MCF 10A (cell line): ENCODE measurements at places on chromosomes 13 and 19. TPM values are rescaled to one million over a fixed set of nuclear protein-coding genes. Genes with fewer than 3 reads are reported as not detected.

DNA sequence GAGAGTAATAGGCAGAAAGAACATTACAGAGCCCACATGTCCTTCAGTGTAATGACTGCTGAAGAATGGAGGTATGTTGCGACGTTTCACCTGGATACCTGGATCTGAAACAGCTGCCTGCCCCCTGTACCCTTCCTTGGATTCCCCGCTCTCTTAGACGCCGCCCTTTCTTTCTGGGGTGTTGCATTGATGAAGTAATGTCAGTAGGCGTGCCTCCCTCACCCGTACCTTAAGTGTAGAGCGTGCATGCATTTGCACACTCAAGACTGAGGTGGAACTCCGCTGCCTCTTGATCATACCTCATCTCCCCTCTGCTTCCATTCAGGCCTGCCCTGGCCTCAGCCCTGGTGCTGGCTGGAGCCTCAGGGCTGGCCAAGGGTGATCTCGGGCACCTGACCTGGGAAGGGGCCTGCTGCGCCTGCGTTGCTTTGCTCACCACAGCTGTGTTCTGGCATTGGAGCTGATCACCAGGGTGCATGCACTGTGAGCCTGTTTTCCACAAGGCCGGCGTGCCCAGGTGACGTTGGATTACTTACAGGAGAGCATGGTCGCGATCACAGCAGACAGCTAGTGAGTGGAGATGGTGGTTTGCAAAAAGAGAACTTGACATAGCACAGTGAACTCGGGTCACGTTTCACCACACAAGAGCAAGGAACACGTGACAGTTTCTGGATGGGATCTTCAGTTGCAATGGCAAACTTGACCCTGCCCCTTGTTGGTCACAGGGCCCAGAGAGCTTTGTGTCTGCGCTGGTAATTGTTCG, 99.0 kb downstream of the ARHGEF7 start:
- no peak for DNase-seq

- DNase-seq, result no peak
Measured at GRCh38 chr13:52949044-52949443, 79.6 kb upstream of the OLFM4 start.

IL27RA gene
- 1.7 and 2.7 TPM in 2 replicates for total RNA-seq

NLRP5 gene
- total RNA-seq, result not detected in 2 replicates

ATP8A2 gene
- 0.26 and 0.34 TPM in 2 replicates for total RNA-seq

RPL28 gene
- 2,816 and 2,868 TPM in 2 replicates for total RNA-seq

GRCh38 chr13:40518481-40518882, 148.0 kb downstream of the FOXO1 start:
- peak; percentile 27 for DNase-seq

DNA sequence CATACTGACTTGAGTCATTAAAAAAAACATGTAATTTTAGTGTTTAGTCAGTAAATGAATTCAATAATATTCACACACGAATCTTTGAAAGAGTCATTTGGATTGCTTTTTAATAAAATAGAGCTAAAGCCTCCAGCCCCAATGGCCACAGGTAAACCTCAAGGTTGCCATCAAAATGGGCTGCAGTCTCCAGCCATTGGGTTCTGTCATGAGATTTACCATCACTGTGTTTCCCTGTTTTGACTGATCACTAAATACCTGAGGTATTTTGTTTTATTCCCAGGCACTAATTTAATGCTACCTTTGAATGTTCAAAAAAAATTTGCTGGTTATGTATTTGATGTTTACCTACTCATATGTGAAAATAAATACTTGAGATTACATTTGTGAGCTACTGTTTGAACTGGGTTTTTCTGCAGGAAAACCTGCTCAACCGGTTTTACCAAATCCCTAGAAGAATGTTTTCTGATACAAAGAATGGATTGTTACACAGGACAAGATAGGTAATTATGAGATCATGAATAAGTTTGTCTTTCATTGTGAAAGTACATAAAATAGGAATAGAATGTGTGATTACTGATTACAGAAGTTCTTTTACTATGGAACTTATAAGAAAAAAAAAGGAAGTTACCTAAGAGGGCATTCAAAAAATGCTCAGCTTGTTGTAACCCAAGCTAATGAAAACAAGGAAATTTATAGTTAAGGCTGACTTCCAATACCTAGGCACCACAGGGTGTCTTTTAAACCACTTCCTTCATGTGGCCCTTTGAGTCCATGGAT, 391.3 kb downstream of the EFNB2 start:
- no peak for DNase-seq

GRCh38 chr13:52405767-52406494, at the start of gene THSD1:
TSS of gene THSD1 (minus strand) at chr13:52406172. CDS start at chr13:52402600, 3,572 bp downstream.
- peak; percentile 44 for DNase-seq

FKBP8 gene
- total RNA-seq, result 142 and 154 TPM in 2 replicates

DNA sequence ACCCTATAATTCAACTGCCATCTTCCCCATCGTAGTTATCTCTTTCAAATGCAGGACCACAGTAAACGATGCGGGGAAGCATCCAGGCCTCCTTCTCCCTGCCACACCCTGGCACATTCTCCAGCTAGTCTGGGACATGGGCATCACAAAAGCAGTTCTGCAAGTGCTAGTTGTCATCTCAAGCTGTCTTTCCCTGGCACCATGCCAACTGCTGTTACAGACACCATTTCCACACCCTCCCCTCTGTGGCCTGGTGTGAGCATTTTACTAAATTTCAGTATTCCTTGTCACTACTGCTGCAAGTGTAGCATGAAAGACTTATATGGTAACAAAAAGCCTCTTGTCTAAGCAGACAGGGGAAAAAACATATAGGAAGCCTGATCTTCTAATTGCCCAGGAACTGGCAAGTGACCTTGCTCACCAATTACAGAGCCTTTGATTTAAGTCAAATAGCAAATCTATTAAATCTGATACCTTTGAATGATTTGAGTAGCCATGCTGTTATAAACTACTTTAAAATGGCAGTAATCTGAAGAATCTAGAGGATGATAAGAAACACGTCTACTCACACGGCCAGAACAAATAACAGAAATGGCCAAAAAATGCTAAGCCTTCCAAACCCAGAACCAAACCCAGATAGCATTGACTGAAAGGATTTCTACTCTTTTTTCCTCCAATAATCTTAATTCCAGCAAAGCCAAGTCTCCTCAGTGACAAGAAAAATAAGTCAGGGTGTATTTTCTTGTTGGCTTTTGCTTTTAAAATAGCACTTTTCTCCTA, 179.0 kb downstream of the NUFIP1 start:
- DNase-seq, result peak; percentile 30

DNA sequence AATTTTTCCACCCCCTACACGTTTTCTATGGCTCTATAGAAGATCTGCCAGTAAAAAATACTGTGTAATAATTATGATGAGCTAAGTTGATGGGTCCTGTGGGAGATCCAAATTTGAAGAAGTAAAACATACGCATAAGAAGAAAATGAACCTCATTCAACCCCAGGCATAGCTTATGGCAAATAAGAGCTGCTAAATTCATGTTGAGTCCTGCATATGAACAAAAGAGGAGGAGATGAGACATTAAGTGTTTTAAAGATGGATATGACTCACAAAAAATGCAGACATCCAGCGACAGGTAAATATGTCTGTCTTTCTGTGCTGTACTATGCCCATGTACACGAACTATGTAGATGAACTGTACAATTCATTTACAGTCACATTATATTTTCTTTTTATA, 101.9 kb downstream of the LIG4 start:
- peak; percentile 1 for DNase-seq

- DNase-seq, result no peak
Measured at GRCh38 chr13:50128428-50128931, 113.2 kb downstream of the KCNRG start.

DNA sequence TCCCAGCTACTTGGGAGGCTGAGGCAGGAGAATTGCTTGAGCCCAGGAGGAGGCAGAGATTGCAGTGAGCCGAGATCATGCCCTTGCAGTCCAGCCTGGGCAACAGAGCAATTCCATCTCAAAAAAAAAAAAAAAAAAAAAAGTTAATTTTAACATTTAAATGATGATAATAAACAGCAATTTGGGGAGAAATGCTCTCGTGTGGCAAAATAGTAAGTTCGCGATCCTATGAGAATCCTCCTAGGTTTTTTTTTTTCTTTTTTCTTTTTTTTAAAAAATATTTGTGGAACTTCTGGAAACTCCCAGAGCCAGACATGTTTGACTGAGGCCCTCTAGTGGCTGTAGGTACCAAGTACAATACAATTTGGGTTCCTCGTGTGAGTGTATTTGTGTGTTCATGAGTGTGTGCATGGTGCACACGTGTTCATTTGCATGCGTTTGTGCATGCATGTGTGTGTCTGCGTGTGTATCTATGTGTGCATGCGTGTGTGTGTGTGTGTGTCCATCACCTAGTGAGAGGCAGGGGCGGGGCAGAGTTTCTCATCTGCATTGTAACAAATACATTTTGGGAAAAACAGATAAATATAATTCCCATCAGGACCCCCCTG, 31.2 kb downstream of the TMPRSS9 start:
- peak; percentile 76 for DNase-seq

GRCh38 chr19:43594710-43595604, 977 bp downstream of the IRGQ start:
- peak; percentile 57 for DNase-seq

- peak; percentile 26 for DNase-seq
Measured at GRCh38 chr13:26656919-26657318, 99.4 kb downstream of the WASF3 start.

DNA sequence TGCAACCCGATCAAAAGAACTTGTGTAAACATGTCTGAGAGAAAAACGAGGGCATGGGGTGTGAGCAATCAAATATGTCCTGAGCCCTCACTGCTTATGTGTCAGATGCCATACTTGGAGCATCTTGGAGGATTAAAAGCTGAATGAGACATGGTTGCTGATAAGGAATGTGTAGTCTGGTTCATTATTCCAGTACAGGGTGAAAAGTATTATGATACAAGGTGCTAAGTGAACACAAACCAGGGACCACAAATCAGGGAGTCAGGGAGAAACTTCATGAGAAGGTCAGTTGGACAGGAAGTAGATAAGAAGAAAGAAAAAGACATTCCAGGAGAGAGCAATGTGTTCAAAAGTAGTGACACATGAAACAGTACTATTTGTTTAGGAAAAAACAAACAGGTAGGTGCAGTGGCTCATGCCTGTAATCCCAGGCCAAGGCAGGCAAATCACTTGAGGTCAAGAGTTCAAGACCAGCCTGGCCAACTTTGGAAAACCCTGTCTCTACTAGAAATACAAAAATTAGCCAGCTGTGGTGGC, 2.0 kb upstream of the RCBTB1 start:
- DNase-seq, result peak; percentile 43

GRCh38 chr13:113297370-113298042, 467 bp downstream of the LAMP1 start:
- DNase-seq, result peak; percentile 9

- DNase-seq, result no peak
Measured at GRCh38 chr19:40762754-40763470, 11.9 kb downstream of the SNRPA start.

GRCh38 chr19:4010808-4011110, 3.2 kb downstream of the PIAS4 start:
- no peak for DNase-seq

NR2C2AP gene
- total RNA-seq, result 13.4 and 20.6 TPM in 2 replicates

DNA sequence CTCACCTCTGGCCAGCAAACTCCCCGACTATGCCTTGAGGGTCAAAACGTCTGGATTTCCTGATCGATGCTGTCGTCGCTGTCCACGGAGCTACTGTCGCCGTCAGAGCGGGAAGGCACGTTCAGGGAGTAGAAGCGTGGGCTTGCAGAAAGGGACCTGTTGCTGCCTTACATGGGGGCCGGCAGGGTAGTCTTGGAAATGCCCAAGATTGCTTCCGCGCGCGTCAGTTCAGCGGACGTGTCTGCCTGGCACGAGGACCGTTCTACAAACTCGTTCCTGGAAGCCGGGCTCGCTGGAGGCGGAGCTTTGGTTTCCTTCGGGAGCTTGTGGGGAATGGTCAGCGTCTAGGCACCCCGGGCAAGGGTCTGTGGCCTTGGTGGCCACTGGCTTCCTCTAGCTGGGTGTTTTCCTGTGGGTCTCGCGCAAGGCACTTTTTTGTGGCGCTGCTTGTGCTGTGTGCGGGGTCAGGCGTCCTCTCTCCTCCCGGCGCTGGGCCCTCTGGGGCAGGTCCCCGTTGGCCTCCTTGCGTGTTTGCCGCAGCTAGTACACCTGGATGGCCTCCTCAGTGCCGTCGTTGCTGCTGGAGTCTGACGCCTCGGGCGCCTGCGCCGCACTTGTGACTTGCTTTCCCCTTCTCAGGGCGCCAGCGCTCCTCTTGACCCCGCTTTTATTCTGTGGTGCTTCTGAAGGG, 15.4 kb downstream of the RB1 start:
- DNase-seq, result no peak

DNA sequence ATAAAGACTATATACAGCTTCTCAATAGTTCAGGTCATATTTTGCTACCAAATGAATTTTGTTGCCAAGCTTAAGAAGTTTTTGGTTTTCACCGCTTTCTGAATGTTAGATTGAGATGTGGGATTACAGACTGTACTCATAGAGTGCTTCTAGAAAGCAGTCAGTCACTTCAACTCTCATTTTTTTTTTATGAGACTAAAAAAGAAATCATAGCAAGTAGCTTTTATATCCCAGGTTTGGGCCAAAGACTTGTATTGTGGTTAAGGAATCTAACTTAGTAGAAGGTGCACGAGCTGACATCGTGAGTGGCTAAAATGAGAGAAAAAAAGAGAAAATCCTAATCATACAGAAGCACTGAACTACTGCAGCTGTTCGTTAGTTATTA, 2.2 kb upstream of the USPL1 start:
- no peak for DNase-seq

CSNK1G2 gene
- total RNA-seq, result 48.5 and 54.4 TPM in 2 replicates

GRCh38 chr13:50993934-50994333, 84.3 kb downstream of the RNASEH2B start:
- DNase-seq, result no peak

DNA sequence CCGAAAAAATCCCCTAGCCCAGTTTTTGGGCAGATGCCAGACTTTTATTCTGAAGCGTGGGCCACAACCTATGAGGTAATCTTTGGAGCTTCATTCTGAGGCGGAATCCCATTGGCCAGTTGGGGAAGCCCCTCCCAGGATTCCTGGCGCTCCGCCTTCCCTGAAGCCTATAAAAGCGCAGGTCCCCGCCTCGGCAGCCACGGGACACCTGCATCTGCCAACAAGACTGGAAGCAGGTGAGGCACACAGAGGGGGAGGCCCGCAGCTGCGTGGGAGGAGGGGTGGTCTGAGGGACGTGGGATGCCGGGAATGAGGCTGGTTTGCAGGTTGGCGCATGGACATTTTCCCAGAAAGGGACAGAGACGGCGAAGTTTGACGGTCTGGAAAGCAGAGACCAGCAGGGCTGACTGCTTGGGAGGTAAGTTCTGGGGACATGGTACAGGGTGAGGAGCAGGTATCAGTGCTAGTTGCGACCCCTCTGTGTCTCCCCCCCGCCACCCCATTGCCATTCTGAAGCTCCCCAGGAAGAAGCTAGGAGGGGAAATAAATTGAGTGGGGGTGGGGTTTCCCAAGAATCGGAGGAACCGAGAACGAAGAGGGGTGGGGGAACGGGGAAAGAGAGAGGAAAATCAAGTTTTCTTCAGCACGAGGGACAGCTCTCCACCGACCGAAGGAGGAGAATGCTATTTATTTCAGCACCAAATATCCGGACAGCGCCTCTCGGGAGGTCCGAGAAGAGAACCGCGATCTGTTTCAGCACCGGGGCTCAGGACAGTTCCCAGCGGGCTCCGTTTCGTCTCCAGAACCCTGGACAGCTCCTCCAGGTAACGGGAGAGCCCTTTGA, 22.4 kb upstream of the FEM1A start:
- peak; percentile 90 for DNase-seq

PLIN4 gene
- total RNA-seq, result 1.4 and 1.8 TPM in 2 replicates

OR10H1 gene
- not detected in 2 replicates for total RNA-seq
